ENCODE measurements at places on chromosomes 7 and 10. TPM values are rescaled to one million over a fixed set of nuclear protein-coding genes. Genes with fewer than 3 reads are reported as not detected.

- DNase-seq: no peak
Observed at GRCh38 chr10:67818323-67818722, 19.7 kb downstream of the DNAJC12 start.

DNA sequence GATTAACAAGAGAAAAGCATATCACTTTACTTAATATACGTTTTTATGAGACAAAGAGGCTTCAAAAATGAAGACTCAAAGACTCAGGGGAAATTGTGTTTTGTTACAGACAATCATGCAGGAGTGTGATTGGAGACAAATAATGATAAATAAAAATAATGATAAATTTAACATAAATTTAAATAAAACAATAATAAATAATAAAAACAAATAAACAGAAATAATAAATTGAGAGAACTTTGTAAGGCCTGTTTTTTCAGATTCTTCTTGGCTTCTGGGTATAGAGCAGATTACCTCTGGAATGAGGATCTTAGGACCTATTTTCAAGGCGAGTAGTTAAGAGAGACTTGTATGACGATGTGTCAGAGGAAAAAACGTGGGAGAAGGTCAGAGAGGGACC is 271.4 kb upstream of the POT1 start:
- DNase-seq: no peak

DNA sequence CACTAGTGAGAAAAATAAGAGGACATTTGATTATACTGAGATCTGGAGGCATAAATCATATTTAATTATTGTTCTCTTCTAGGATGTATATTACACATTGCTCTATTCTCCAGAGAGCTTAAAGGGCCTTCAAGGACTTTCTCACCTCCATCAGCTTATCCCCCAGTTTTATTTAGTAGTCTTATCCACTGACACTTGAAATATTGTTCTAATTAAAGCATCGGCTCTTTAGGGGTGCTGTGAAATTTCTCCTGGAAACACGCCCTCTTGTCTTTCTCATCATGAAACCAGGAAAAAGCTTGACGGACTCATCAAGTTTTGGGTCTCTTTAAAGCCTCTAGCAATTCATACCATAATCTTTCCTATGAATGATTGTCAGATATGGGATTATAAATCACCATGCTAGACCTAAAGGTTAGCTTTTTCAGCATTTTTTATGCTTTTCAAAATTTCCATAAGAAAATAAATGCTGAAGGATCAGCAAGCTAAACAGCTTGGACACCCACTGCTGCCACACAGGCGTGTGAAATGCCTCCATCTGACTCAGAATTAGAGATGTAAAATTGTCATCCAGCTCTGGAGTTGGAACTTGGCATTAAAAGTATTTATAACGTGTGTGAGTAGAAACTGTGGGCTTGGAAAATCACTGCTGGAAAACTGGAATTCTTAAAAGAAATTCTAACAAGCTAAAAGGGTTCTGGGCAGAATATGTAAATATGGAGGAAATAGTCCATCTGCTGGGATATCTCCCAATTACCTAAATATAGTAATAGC is 216.3 kb downstream of the CHRM2 start:
- no peak for DNase-seq

DNA sequence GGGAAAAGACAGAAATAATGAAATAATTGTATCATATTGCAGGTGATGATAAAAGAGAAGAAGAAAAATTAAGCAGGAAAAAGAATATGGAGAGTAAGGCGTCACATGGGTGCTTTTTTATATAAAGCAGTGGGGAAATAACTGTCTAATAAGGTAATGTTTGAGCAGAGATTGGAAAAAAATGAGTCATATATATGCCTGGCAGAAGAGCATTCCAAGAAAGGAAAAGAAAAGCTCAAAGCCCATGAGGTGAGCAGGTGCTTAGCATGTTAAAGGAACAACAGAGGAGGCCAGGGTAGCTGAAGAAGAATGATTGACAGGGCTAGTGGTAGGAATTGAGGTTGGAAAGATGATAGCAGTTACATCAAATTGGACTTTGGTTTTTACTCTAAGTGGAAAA is 739.5 kb downstream of the SORCS1 start:
- DNase-seq: no peak

Gene CYP26A1
- total RNA-seq: not detected

GRCh38 chr10:11610166-11610825 is 1.2 kb downstream of the USP6NL start:
- no peak for DNase-seq

DNA sequence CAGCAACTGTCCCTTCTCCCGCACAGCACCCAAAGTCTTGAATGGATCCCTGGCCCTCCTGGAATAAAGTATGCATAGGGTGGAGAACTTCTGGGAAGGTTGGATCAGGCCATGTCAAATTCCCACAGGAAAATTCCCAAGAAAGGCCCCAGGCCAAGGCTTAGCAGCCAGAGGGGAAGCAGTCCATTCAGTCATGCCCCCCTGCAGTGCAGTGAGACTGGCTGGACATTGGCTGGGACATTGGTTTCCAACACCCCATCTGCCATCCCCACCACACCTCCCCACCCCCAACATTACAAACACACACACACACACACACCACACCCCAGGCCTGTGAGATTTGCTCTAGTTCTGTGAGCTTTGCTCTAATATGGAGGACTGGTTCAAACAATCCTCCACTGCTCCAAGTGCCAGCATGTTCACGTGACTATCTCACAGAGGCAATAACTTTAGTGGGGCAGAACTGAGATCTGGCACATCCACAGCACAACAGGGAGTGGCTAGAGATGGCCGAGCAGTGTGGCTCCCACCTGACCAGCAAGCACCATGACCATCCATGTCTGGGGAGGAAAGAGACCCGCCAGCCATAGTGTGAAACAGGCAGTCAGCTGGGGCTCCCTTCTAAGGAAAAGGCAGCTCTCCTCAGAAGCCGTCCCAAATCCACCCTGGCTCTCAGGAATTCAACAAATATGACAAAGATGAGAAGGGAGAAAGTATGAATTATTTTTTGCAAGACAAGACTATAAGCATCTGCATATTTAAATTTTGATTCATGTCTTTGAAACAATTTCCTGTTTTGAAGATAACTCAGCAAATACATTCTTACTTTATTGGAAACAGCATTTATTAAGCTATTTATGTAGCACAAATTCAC is 6.7 kb upstream of the FAM170B start:
- no peak for DNase-seq

Gene HSPB1
- total RNA-seq: 28.1 TPM

Gene SMO
- total RNA-seq: not detected

- no peak for DNase-seq
Observed at GRCh38 chr7:40701836-40702551, 567.2 kb downstream of the SUGCT start.

Gene ZP3
- 1.1 TPM for total RNA-seq

- DNase-seq: no peak
Observed at GRCh38 chr10:112528235-112528634, 81.2 kb downstream of the VTI1A start.

DNA sequence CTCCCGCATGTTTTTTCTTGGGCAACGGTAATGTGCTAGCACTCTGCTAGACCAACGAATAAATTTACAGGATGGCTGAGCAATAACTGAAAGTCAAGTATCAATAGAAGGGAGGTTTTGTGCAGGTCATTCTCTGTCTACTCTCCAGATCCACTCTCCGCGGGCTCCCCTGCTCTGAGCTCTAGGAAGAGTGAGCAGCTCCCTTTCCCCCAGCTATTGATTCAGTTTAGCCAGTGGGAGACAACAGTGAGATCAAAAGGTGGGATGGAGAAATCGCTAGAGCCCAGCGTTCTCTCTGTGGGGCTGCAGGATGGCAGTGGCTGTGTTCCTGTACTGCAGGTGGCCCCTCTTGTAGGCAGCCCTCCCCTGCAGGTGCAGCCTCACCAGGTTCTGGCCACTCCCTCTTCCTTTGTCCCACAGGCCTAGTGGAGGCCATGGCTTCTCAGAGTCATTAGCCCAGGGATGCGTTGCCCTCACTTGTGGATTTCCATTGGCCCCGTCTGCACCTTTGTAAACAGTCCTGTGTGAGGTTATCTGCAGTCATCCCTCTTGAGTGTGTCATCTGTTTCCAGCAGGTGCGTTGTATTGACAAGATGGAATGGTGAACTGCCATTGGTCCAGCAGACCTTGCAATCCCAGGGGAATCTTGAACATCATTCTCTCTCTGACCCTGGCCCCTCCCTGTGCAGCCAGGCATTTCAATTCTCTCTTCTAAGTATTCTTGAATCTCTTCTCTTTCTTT is 11.1 kb downstream of the MSRB2 start:
- DNase-seq: no peak

- DNase-seq: no peak
Observed at GRCh38 chr10:5905854-5906507, 15.9 kb downstream of the FBH1 start.

Gene PCLO
- total RNA-seq: not detected

Gene FXYD4
- not detected for total RNA-seq

GRCh38 chr10:30554440-30554825 is 75.1 kb downstream of the LYZL2 start:
- no peak for DNase-seq

GRCh38 chr10:87804939-87805569 is 13.0 kb downstream of the ATAD1 start:
- DNase-seq: no peak

Gene PODXL
- 0.97 TPM for total RNA-seq

Gene CCL26
- not detected for total RNA-seq

GRCh38 chr10:35442592-35442991 is 106.3 kb downstream of the CCNY start:
- DNase-seq: no peak

Gene GOLGA7B
- 12.6 TPM for total RNA-seq

DNA sequence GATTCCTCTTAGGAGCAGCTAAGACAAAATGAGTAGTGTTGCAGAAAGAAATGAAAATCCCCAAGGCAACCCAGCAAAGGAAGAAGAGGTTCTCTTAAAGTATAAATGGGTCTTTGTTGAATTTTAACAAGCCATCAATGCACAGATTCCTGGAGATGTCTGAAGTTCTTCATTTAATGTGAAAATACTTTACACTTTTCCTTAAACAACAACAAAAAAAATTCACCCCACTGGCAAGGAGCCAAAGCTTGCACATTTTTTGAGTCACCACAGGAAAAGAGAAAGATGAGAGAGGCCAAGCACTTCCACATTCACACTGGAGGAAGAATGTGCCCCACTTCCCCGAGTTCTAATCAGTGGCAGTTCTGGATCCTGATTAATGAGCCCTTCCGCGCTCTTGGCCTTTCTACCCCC is 286.4 kb upstream of the MEOX2 start:
- no peak for DNase-seq

GRCh38 chr7:116095396-116095795 is 64.8 kb upstream of the TFEC start:
- DNase-seq: no peak

DNA sequence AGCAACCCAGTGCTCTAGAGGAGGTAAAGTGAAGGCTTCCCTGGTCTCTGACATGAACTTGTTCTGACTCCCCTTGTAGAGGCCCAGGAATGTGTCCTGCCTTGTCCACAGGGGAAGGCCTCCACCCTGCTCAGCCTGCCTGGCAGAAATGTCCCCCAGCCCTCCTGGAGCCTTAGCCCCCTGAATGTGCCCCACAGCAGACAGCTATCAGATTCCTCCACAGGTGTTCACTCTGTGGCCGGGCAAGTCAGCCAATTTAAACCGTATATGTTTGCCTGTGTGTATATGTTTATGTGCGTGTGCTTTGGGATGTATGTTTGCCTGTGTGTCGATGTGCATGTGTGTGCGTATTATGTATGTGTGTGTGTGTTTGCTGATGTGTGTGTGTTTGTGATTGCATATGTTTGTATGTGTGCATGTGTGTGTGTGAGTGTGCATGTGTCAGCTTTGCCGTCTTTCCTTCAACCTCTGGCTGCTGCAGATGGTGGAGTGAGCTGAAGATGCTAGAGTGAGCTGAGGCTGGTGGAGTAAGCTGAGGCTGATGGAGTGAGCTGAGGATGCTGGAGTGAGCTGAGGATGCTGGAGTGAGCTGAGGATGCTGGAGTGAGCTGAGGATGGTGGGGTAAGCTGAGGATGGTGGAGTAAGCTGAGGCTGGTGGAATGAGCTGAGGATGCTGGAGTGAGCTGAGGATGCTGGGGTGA is 68.9 kb upstream of the ANTXRL start:
- DNase-seq: no peak

DNA sequence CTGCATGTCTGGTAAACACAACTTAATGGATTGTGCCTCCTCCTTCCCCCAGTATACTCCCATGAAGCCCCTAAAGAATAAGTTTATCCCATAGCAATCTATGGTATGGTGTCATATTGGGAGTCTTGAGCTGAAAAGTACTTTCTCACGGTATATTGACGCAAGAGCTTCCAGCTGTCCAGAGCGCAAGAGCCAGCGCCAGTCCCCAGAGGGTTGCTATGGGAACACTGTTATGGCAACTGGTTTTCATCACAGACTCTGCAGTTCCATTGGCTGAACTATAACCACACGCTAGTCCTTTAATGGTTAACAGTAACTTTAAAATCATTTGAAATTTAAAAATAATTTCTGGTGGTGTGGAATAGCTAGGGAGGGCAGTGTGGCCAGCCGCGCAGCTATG is 46.9 kb downstream of the PRPF18 start:
- DNase-seq: no peak

DNA sequence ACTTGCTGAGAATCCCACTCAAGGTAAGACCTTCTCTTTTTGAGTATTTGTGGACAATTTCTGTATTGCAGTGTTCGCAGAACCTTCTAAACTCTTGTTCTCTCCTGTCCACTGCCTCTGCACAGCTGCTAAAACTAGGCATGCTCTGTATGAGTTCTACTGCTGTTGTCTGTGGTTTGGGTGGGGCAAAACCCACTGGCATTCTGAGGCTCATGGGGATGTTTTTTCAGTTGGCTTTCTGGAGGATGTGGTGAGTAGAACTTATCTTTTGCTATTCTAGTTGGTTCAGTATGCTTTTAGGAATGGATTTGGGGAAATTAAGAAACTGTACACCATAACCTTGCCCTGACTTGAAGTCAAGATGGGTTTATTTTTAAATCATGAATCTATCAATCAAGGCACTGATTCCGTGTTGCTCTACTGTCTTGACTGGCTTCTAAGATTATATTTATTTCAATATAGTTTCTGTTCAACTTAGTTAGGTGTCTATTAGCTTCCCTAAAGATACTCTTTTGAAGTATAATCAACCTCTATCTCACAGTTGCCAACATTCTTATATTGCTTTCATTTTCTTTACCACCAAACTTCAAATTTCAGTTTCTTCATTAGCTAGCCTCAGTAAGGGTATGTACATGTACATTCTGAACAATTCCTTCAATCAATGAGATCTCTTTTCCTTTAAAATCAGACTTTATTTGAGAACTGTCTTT is 25.0 kb upstream of the C1GALT1 start:
- peak; percentile 87 for DNase-seq

- DNase-seq: no peak
Observed at GRCh38 chr7:26948617-26949118, 84.3 kb upstream of the SKAP2 start.
